ENCODE measurements at places on chromosomes 16 and 17.

GRCh38 chr17:45310380-45311324 is 6.2 kb downstream of the MAP3K14 start:
- DNase-seq, result no peak

GRCh38 chr16:75312875-75313274 is 61.5 kb upstream of the BCAR1 start:
- DNase-seq, result no peak

DNA sequence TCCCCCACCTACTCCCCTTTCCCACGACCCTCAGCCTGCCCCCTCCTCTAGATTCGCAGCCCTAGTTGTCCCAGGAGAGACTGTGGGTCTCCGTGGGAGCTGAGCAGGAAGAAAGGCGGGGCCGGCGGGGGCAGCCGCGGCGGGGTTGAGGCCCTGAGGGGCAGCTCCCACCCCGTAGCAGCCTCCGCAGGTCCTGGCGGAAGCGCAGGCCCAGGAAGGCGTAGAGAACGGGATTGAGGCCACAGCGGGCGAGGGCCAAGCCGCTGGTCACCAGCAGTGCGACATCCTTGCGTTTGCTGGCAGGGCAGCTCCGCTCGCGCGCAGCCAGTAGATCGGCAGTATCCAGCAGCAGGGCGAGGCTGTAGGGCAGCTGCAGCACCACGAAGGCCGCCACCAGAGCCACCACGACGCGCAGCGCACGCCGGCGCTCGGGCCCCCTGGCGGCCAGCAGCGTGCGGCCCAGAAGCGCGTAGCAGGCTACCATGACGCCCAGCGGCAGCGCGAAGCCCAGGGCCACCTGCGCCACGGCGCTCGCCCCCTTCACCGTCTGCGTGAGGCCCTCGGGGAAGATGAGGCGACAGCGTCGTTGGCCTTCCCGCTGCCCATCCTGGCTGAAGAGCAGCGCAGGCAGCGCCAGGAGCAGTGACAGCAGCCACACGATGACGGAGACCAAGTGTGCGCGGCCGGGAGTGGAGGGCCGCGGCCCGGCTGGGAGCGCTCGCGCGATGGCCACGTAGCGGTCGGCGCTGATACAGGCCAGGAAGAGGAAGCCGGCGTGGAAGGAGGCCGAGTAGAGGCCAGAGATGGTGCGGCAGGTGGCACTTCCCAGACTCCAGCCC is 1.9 kb downstream of the CCR10 start:
- DNase-seq, result peak; percentile 64

GRCh38 chr16:65315081-65315780 is 193.4 kb upstream of the CDH11 start:
- no peak for DNase-seq

- DNase-seq, result no peak
Measured at GRCh38 chr17:1004769-1005295, 7.9 kb downstream of the TIMM22 start.
